AG04450 (cell line): ENCODE measurements at places on chromosomes 3 and 15.

DNA sequence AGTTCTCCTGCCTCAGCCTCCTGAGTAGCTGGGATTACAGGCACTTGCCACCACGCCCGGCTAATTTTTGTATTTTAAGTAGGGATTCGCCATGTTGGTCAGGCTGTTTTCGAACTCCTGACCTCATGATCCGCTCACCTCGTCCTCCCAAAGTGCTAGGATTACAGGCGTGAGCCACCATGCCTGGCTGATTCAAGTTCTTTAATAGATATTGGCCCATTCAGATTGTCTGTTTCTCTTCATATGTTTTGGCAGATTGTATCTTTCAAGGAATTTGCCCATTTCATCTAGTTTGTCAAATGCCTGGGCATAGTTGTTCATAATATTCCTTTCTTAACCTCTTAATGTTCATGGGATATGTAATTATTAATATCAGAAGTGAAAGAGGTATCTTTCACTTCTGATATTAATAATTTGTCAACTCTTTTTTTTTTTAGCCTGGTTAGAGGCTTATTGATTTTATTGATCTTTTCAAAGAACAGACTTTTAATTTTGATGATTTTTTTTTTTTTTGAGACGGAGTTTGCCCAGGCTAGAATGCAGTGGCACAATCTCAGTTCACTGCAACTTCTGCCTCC is 40.2 kb upstream of the ZFAND6 start:
- no peak for DNase-seq

- no peak for DNase-seq
These were observed 77.2 kb downstream of the CD200R1L start for GRCh38 chr3:112769286-112769978.

DNA sequence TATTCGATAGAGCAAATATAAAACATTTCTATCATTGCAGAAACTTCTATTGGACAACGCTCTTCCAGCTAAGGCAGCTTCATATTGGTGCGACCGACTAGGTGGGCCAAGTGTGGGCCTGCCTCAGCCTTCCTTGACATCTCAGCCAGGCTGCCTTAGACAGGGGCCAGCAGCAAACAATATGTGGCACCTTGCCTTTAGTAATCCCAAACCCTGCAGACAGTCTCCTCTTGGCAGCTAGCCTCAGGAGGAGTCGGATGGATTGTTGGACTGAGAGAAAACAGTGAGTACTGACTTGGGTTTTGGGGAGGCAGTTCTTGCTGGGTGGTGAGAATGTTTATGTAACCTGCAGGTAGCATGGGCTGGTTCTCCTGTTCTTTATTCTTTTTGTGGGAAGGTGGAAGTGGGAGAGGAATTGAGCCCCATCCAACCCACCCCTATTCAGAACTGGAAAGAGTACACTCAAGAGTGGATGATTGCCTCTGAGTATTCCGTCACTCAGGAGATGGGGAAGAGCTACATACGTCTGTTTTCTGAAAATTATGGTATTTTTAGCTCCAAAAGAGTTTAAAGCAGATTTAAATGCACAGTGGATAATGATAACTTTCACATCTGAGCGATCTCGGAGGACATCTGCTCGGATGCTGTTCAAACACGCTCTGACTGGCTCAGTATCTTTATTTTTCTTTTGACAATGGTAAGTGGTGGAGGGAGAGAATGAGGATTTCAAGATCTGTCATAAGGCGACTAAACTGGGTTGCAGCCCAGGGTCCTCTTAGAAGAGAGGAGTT is 47.2 kb downstream of the GPD1L start:
- DNase-seq: no peak

DNA sequence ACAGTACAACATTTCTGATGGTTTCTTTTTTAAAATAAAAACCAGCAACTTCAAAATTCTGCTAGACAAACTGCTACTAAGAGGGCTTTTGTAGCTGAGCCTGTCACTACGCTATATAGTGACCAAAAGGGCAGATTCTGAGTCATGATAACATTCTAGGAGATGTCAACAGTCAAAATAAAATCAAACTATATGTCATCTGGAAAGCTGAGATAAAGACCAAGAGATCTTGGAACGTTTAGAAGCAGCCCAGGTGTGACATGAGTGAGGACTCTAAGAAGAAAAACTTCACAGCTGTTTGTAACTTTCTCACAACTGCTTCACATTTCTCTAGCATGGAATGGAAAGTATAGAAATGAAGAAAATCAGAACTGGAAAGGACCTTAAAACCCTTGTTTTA is 84.6 kb downstream of the FILIP1L start:
- DNase-seq: no peak

DNA sequence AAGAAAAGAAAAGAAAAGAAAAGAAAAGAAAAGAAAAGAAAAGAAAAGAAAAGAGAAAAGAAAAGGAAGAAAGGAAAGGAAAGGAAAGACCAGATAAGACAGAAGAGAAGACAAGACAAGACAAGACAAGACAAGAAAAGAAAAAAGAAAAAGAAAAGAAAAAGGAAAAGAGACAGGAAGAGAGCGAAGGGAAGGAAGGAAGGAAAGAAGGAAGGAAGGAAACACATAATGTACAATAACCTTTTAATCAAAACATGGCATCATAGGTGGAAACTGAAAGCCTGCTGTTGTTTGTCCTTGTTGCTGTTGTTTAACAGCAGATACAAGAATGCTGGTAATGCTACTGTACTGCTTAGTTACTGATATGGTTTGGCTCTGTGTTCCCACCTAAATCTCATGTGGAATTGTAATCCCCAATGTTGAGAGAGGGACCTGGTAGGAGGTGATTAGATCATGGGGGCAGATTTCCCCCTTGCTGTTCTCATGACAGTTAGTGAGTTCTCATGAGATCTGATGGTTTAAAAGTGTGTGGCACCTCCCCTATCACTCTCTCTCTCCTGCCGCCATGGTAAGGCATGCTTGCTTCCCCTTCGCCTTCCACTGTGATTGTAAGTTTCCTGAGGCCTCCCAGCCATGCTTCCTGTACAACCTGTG is 67.3 kb downstream of the MCF2L2 start:
- DNase-seq: no peak

GRCh38 chr3:178421069-178421468 is 115.2 kb upstream of the KCNMB2 start:
- DNase-seq: no peak

GRCh38 chr3:98022978-98023820 is 11.9 kb downstream of the GABRR3 start:
- peak; percentile 41 for DNase-seq

DNA sequence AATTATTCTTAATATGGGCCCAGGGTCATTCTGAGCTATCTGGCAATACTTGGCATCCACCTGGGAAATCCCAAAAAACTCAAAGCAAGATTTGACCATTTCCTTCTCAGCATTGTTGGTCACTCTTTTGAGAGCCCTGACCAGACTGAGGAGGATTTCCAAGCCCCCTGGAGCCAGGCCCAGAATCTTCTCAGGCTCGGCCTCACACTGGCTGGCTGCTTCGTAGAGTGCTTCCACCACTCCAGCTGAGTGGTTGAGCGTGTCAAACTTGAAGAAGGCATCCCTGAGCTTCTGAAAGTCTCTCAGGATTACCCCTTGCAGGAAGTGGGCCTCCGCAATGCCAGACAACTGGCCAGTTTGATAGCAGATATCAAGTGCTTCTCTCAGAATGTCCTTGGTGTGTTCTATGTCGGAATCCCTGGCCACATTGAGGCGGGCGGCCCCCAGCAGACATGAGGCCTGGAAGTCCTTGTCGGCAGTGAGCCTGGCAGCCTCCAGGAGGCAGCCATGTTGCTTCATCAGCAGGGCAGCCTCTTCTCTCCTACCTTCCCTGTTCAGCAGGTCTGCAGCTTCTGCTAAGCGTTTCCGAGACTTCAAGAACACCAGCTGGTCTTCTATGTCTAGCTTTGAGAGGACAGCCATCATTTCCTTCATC is 68.9 kb upstream of the DCLK3 start:
- DNase-seq: no peak

- DNase-seq: no peak
These were observed 11.6 kb downstream of the OXTR start for GRCh38 chr3:8757551-8758518.

GRCh38 chr15:35886765-35887164 is 340.8 kb upstream of the DPH6 start:
- DNase-seq: no peak

GRCh38 chr3:122642935-122643334 is 37.7 kb upstream of the PARP14 start:
- no peak for DNase-seq

DNA sequence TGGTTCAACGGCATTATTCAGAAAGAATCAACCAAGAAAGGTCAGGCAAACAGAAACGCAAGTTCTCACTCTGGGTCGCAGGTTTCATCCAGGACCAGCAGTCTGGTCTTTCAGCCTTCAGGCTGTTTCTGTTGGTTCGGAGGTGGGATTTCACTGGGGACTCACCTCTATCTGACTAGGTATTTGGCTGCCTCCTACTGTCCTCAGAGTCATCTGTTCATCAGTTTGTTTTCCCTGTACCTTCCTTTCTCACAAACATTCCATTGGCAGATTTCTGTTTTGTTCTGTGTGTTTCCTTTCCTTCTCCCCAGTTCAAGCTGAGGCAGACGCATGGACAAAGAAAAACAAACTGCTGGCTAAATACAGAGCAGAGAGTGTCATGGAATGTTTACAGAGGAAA is 1046.6 kb upstream of the CFAP20DC start:
- no peak for DNase-seq

DNA sequence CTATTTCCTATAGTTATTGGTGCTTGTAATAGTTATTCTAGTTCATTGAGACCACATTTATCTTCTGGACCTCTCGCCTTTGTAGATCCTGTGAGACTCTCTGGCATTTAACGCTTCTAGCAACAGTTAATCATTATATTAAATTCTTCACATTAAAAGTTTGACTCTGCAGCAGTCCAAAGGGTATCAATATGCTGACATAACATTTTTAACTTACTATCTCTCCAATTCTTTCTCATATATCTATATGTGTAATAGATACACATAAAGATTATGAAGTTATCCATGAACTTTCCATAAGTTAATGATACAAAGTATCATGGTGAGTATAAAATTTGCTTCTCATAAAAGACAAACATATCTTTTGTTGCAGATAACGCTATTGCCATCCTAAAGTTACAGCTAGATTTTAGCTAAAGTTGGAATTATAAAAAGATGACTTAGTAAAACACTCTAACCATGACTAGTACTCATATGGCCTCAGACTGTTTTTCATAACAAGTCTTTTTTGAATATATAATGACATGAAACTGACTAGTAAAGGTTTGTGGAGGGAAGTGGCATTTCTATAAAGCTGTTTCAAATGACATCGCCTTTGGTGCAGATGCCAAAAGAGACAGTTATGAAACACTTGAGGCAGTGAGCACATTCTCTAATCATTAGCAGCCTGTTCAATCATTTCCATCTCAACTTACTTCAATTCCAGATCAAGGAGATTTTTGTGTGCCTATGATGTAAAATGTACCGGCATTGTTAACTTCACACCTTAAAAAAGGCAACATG is 379.3 kb upstream of the CBLB start:
- DNase-seq: no peak

DNA sequence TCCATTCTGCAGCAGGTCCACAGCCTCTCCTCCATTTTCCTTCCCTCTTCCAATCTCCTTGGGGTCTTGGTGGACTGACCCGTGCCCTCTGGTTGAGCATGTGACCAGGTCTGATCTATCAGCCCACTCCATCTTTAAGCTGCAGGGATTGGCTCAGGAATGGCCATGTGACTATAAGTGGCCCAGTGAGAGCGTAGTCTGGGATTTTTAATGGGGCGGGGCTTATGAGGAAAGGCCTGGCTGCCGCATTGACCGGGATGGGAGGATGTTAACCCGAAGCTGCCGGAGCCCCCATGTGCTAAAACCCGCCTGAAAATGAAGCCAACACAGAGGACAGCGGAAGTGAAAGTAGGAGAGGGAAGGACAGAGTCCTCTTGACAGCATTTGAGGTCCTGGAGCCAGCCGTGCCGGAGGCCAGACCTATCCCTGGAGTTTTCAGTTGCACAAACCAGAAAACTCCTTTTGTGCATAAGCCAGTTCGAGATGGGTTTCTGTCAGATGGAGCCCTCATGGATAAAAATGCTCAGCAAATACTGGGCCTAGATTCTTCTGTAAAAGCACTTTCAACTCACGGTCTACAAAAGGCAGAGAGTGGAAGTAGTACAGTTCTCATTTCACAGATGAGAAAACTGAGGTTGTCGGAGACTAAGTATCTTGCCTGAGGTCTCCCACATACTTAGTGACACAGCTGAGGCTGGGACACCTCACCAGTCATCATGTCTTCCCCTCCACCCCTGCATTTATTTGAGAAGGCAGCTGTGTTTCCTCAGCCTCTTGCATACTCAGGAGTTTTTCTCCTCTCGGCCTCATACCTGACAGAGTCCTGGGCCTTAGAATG is 61.9 kb downstream of the ATP2B2 start:
- DNase-seq: no peak

- DNase-seq: no peak
These were observed 57.7 kb downstream of the DNAJB8 start for GRCh38 chr3:128408693-128409623.

- no peak for DNase-seq
These were observed 6.1 kb downstream of the RASSF1 start for GRCh38 chr3:50334339-50335075.

- no peak for DNase-seq
These were observed 3.1 kb upstream of the VPS18 start for GRCh38 chr15:40891138-40891537.

DNA sequence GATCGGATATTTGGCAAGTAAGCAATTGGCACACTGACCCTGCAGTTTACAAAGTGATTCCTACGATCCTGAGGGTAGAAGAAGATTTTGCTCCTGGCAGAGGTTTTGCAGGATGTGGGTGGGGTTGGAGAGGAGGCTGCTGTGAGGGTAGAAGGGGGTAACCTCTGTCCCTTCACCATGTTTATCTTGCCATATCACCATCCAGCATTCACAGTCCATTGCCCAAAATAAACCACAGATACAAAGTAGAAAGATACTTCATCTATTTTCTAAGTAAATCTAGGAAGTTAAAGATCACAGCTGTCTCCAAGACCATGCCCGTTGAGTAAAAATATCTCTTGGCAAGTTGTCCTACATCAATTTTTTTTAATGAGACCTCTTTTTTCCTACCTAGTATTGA is 51.6 kb downstream of the LIPC start:
- no peak for DNase-seq

DNA sequence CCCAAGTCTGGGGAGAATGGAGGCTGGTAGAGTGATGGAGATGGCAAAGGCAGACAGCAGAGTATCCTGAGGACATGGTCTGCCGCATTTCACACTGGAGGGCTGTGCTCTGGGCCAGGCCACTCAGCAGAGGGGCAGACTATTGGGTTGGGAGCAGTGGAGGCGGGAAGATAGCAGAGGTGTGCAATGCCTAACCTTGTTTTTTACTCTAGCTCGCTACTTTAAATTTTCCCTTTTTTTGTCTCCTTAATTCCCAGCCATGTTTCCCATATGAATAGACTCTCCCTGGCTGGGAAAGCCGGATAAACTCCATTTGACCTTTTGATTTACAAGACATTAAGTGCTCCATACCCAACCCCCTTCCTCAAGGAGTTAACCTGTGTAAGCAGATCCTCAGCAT is 33.5 kb upstream of the ST6GAL1 start:
- DNase-seq: no peak
